ENCODE measurements at places on chromosomes 2 and 18.

- no peak for DNase-seq
These were observed 42.0 kb downstream of the EPAS1 start for GRCh38 chr2:46339200-46339599.

GRCh38 chr2:24409700-24410556 is 49.6 kb upstream of the ITSN2 start:
- no peak for DNase-seq

- DNase-seq: no peak
These were observed 41.5 kb downstream of the TGFA start for GRCh38 chr2:70511971-70512729.

GRCh38 chr2:25418944-25419677 is 77.4 kb upstream of the DNMT3A start:
- no peak for DNase-seq

GRCh38 chr2:118058951-118059350 is 29.3 kb upstream of the INSIG2 start:
- DNase-seq: no peak

DNA sequence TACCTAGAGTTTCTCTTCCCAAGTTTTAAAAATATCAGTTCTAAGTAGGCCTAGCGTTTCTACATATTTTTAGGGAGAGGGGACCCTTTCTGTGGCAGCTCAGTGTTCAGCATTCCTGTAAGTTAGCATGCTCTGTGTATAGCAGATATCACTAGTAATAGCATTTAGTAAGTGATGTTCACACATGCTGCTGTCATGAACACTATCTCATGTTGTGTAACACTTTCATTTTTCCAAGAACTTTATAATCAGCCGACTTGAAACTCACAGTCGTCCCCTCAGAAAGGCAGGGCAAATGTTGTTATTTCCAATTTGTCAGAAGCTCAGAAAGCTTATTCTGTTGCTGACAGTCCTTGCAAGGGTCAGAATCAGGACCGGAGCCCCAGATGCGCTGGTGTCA is 267.7 kb downstream of the ALPK2 start:
- no peak for DNase-seq

GRCh38 chr2:24175631-24176187 is 856 bp downstream of the FAM228A start:
- DNase-seq: no peak

DNA sequence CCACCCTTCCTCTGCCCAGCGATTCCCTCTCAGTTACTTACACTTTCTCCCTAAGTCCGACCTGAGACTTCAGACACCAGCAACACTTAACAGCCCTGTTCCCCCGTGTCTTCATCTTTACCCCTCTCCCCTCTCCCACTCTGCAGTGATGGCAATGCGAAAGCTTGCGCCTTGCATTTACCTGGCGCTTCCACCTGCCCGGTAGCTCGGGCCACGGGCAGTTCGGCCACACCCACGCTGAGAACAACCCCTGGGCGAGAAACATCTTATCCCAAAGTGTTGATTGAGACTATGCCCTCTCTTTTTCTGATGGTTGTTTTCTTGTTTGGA is 558 bp downstream of the DNAJC10 start:
- no peak for DNase-seq

DNA sequence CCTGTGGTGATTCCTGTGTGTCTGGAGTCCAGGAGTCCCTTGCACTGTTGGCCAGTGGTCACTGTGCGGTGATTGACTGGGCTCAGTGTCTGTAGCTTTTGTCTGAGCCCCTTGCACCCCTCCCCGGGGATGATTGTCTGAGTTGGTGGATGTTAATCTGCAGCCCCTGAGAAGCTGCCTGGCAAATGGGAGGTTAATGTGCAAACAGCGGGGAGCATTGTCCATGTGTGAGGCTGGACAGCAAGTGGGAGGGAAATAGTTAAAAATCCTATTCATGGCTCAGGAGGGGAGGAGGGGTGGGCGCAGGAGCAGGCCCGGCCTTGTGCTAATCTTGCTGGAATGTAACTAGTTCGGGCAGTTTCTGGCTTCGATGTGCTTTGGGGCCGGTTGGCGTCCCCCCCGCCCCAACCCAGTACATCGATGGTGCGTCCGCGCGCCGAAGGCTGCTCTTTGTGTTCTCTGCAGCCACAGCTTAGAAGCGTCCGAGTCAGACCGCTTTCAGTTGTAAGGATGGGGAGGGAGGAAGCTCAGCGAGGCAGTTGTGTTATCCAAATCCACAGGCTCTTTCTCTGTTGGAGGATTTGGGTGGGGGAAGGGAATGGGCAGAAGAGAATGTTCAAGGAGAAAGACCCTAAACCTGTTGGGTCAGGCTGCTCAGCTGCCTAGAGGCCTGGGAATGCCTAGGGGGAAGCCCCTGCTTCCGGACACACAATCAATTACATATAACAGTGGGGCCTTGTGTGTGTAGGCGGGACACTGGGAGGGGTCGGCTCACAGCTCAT is 71.8 kb downstream of the TGOLN2 start:
- no peak for DNase-seq

DNA sequence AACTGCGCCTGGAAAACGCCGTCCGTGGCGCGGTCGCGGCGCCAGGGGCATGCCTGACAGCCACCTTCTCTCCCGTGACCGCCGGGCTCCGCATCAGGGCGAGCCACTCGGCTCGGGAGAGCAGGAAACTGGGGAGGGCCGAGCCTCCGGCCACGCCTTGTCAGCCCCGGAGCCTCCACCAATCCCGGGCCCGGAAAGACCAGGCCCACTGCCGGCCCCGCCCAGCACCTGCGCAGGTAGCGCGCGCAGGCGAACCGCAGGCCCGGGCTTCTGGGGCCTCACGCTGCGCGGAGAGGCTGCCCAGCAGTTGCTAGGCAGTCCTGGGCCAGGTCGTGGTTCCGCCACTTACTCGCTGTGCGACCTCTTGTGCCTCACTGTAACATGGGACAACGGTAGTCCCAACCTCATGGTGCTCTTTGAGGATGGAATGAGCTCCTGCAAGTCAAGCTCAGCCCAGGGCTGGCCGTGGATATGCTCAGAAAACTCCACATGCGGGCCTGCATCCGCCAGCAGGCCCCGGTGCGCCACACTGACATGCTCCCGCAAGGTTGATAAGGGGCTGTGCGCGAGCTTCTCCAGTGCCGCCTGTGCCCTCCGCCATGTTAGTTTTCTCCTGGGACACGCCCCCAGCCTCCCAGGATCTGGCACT is 97.1 kb downstream of the INHBB start:
- no peak for DNase-seq

DNA sequence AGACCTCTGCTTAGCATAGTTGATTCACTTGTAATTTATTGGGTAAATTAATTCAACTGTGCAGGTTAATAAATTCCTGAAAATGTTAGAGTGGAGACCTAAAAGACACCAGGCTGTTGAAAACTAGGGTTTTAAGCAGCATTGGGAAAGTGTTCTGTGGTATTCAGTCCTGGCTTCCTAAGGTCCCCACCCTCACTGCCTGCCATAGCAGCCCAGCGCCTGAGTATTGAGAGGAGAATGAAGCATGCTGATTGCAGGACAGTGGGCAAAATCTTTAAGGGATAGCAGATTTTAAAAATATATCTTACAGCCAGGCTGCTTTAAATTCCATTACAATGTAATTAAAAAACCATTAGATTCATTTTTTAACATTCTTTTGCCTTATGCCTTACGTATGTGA is 20.6 kb downstream of the MEIS1 start:
- DNase-seq: no peak

GRCh38 chr2:170524828-170525565 is 190.1 kb upstream of the SP5 start:
- no peak for DNase-seq

- DNase-seq: no peak
These were observed 45.4 kb downstream of the ARMC9 start for GRCh38 chr2:231243866-231244265.

GRCh38 chr2:241312082-241312481 is 3.4 kb downstream of the HDLBP start:
- no peak for DNase-seq

GRCh38 chr2:140797718-140798117 is 1333.1 kb downstream of the LRP1B start:
- no peak for DNase-seq

DNA sequence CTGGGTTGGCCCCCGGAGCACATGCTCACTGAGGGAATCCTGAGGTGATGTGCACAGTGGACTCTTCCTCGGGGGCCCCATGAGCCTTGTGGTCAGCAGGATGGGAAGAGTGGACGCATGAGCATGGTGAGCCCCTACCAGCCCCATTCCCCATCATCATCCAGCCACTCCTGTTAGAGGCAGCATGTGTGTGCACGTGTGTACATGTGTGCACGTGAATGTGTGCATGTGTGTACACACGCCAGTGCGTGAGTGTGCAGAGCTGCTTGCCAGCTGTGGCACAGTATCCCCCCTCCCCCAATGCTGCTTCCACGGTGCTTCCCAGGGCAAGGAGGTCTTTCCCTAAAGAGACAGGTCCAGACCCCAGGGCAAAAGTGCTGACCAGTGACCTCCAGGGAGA is 57.8 kb downstream of the KIF1A start:
- DNase-seq: no peak

DNA sequence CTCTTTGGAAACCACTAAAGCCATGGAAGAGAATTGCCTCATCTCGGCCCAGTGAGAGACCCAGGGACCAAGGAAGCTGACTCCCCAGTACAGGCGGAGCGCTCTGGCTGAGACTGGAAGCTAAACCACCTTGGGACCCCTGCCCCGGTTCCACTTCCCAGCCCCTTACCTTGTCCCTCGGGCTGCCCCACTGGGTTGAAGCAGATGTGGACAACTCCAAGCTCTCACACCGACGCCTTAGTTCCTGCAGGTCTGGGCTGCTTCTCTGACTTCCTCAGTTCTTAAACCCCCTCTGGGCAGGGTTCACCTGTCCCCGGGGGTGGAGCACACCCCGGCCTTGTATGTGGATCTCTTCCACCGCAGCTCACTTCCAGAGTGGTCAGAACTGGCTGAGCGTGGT is 266.2 kb downstream of the PHLPP1 start:
- DNase-seq: no peak

- DNase-seq: no peak
These were observed 327.2 kb downstream of the SATB2 start for GRCh38 chr2:199130501-199130900.

- DNase-seq: no peak
These were observed 149.2 kb downstream of the FAM210A start for GRCh38 chr18:13577091-13577697.

- no peak for DNase-seq
These were observed 61.7 kb downstream of the INPP5D start for GRCh38 chr2:233121856-233122255.

DNA sequence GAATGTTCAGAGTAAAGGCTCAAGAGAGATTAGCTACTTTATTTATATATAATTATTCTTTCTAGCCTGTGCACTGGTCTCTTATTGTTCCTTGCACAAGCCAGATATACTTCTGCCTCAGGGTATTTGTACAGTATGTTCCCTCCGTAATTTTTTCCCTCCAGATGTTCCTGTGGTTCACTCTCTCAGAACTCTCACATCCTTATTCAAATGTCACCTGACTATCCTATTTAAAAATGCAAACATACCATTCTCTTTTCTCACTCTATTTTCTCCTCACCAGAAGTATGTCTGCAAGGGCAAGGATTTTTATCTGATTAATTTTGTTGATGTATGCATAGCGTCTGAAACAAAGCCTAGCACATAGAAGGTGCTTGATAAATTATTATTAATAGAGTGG is 64.0 kb upstream of the CERS6 start:
- no peak for DNase-seq

- DNase-seq: no peak
These were observed 73.1 kb downstream of the RDH14 start for GRCh38 chr2:18487106-18487913.

DNA sequence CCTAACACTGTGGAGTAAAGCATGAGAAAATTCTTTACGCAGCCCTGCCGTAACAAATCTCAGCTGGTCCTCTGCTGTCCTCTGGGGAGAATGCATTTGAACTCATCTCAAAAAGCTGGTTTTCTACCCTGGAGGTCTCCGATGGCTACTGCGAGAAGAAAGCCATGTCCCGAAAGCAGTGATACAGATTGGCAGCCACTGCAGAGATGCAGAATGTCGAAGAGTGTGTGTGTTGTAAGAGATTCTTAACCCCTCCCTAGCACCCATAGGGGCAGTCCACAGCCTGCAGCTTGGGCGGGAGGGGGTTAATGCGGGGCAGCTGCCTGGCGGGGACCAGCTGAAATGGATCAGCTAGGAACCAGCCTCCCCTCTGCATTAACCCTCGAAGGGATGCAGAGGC is 235.9 kb downstream of the ZNF516 start:
- DNase-seq: no peak

- DNase-seq: no peak
These were observed 79.1 kb downstream of the DPP4 start for GRCh38 chr2:161994761-161995520.

DNA sequence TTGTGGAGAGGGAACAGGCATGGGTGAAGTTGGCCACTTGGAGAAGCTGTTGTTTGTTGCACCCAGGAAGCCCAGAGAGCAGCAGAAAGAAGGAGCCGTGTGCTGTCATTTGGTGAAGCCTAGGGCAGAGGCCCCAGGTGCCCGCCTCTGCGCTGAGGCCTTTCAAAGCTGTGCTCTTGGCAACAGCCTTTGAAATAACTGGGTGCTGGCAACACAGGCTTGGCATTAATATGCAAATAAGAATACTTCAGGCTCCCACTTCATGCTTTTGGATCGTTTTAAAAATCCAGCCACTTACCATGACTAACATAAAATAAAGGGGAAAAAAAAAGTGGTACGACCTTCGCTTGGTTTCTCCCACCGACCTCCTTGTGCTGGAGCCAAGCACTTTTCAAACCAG is 41.1 kb downstream of the DHRS9 start:
- DNase-seq: no peak

DNA sequence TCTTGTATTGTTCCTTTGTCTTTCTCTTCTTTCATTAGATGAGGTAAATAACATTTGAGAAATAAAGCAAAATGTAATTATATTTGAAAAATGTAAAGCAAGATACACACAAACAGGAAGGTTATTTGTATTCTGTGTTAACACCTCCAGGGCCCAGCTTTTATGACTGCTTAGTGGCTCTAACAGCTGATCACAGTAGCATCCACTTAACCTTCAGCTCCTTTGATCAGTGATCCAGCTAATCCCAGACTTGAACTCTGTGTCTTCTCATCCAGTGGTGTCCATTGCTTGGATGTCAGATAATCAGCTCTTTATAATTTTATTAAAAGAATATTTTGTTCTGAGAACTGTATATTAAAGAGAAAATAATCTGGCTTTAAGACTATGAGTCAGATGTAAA is 44.5 kb downstream of the PSMD14 start:
- no peak for DNase-seq

DNA sequence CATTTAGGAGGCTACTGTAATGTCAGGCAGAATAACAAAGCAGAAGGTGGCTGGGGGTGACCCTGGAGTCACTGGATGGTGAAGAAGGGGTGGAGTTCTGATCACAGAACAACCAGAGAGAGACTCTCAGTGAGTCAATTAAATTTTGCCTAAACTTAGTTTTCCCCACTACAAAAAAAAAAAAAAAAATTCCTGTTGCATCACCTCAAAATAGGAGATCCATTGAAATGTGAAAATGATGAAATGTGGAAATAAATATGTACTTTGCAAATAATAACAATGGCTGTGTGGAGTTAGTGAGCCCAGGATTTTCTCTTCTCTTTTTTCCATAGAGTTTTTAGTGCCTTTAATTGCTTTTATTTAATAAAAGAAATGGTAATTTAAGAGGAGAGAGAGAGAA is 165.5 kb downstream of the GFPT1 start:
- DNase-seq: no peak

GRCh38 chr2:134341476-134341875 is 87.6 kb downstream of the MGAT5 start:
- DNase-seq: no peak

GRCh38 chr2:82803307-82803706 is 1655.8 kb downstream of the SUCLG1 start:
- no peak for DNase-seq

All from NK-92 treated with Interleukin-12 subunit alpha and Interleukin-12 subunit beta, amount 100 ng/mL, for 24 hours (cell line).